ENCODE measurements at places on chromosomes 1 and 21. TPM values are rescaled to one million over a fixed set of nuclear protein-coding genes. Genes with fewer than 3 reads are reported as not detected.

DNA sequence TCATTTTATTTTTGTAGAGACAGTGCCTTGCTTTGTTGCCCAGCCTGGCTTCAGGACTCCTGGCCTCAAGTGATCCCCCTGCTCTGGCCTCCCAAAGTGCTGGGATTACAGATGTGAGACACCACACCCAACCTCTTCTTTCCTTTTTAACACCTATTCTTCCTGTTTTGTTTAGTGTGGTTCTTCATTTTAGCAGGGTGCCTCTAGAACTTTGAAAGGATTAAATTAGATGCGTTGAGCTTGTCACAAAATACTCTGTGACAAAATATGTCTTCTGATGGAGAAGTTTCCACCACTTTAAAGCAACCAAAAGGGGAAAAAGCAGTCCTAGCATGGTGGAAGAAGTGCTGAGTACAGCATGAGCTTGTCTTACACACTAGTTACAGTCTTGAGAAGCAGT lies 42.0 kb downstream of the CDC14A start:
- peak; percentile 22 for DNase-seq
- peaks cover 4% of the 10 kb centered on the region for H3K36me3 ChIP-seq
- peak overlapping the region; percentile 25 for H3K27ac ChIP-seq

GRCh38 chr1:42993502-42994136 lies 35.0 kb upstream of the SLC2A1 start:
- no peak overlapping the region for H3K27ac ChIP-seq
- no peaks in the 10 kb centered on the region for H3K27me3 ChIP-seq
- H3K36me3 ChIP-seq = peaks cover 3% of the 10 kb centered on the region
- no peak overlapping the region for H3K4me3 ChIP-seq
- no peaks in the 10 kb centered on the region for H3K4me1 ChIP-seq

GRCh38 chr1:18951818-18952391 lies 4.6 kb downstream of the IFFO2 start:
- peaks cover 4% of the 10 kb centered on the region for H3K36me3 ChIP-seq
- DNase-seq = peak; percentile 96
- H3K27ac ChIP-seq = peak overlapping the region; percentile 93
- no peaks in the 10 kb centered on the region for H3K27me3 ChIP-seq

- no peak for DNase-seq
- H3K27me3 ChIP-seq = peaks cover 4% of the 10 kb centered on the region
- H3K36me3 ChIP-seq = no peaks in the 10 kb centered on the region
- no peak overlapping the region for H3K27ac ChIP-seq
These were observed 40.4 kb downstream of the TBX15 start for GRCh38 chr1:118947790-118948189.

DNA sequence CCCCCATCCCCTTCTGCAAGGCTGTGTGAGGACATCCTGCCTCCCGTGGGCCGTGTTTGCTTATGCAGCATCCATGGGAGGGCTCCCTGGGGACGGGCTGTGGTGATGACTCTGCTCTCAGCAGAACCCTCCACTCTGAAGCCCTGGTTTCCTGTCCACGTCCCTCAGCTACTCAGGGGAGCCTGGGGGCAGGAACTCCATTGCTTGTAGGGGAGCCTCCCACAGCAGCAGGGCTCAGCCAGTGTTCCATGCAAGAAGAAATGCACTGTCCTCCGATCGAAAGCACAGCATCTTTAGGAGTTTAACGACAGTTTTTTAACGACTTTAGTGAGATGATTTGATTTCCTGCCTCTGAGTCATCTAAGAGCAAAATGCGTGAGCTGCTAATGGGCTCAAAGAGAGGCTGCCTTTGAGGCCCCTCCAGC lies 8.3 kb upstream of the KCNAB2 start:
- H3K27me3 ChIP-seq = no peaks in the 10 kb centered on the region
- DNase-seq = peak; percentile 41
- H3K4me1 ChIP-seq = peaks cover 43% of the 10 kb centered on the region
- peak overlapping the region; percentile 17 for H3K27ac ChIP-seq
- no peak overlapping the region for H3K4me3 ChIP-seq

DNA sequence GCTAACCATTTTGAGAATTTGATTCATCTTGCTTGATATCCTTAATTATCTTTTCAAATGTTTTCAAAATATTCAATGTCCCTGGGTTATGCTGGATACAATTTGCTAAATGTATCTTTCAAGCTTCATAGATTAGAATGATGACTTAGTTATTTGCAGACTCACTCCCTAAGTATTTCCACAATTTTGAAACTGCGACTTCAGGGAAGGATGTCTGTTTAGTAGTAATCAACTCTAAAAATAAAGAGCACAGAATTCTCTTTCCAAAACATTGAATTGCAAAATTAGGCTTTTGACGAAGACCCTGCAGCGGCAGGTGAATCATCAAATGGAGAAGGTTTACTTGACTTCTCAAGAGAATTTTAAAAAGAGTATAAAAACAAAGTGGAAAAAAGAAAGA lies 14.2 kb downstream of the RGS1 start:
- no peak overlapping the region for H3K4me3 ChIP-seq
- H3K4me1 ChIP-seq = no peaks in the 10 kb centered on the region
- no peak overlapping the region for H3K27ac ChIP-seq
- H3K27me3 ChIP-seq = peaks cover 7% of the 10 kb centered on the region

DNA sequence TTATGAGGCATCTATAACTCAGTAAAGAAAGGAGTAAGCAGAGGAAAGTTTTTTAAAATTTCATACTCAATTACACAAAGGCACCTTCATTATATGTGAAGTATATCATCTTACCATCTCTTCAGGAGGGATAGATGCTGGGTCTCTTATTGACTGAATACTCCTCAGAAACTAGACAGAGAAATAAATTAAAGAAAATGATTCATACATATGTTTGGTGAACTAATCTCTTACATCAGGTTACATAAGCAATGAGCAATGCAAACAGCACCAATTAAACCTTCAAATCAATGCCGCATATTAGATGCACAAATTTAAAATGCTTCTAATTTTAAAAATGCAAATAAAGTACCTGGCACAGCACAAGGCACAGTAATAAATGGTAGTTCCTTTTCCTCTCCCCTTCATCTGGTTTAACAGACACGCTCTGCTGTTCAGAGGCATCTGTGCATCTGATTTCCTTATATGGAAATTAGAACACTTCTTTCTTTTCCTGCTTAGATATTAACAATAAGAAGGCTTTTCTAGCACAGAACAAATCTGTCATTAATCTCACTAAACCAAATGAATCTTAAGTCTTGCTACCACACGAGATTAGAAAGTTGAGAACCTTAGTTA lies 20.0 kb downstream of the SCYL3 start:
- H3K27me3 ChIP-seq = no peaks in the 10 kb centered on the region
- no peak for DNase-seq
- peaks cover 3% of the 10 kb centered on the region for H3K4me1 ChIP-seq
- H3K36me3 ChIP-seq = peaks cover 68% of the 10 kb centered on the region
- H3K4me3 ChIP-seq = no peak overlapping the region
- no peak overlapping the region for H3K27ac ChIP-seq

- DNase-seq = no peak
- no peak overlapping the region for H3K27ac ChIP-seq
- H3K36me3 ChIP-seq = no peaks in the 10 kb centered on the region
- H3K4me1 ChIP-seq = peaks cover 3% of the 10 kb centered on the region
- H3K27me3 ChIP-seq = peaks cover 73% of the 10 kb centered on the region
These were observed 92.1 kb upstream of the POU3F1 start for GRCh38 chr1:38138498-38139233.

DNA sequence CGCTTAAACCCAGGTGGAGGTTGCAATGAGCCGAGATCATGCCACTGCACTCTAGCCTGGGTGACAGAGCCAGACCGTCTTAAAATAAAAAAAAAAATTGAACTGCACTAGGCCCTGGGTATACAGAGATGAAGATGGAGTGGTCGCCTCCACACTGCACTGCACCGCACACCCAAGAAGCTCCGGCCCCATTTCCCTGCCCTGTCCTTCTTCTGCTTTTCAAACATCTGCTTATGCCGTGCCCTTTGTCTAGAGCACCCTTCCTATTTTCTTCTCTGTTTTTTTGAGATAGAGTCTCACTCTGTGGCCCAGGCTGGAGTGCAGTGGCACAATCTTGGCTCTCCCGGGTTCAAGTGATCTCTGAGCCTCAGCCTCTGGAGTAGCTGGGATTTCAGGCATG lies 17.4 kb downstream of the IQGAP3 start:
- DNase-seq = no peak
- no peaks in the 10 kb centered on the region for H3K27me3 ChIP-seq
- no peaks in the 10 kb centered on the region for H3K4me1 ChIP-seq
- no peak overlapping the region for H3K4me3 ChIP-seq
- H3K36me3 ChIP-seq = no peaks in the 10 kb centered on the region
- H3K27ac ChIP-seq = no peak overlapping the region

The IFNLR1 gene
- 4.3 TPM for total RNA-seq

The PIK3CD gene
- 101 TPM for total RNA-seq

The OPTC gene
- total RNA-seq = not detected

The PRAMEF15 gene
- not detected for total RNA-seq

The ADORA3 gene
- total RNA-seq = not detected

The PLA2G5 gene
- total RNA-seq = not detected

The CLCNKA gene
- not detected for total RNA-seq

Data from activated naive CD4-positive, alpha-beta T cell treated with anti-CD3 and anti-CD28 coated beads for 36 hours (primary cell).